ENCODE measurements at places on chromosomes 7 and 10. TPM values are rescaled to one million over a fixed set of nuclear protein-coding genes. Genes with fewer than 3 reads are reported as not detected.
A peak's percentile ranks its signal among the peaks of the same experiment; 100 is the strongest.

- DNase-seq: peak; percentile 73
Observed at GRCh38 chr10:22849077-22849805, 78.6 kb upstream of the ARMC3 start.

- peak; percentile 29 for DNase-seq
Observed at GRCh38 chr10:97640868-97641811, 669 bp downstream of the PI4K2A start.

- DNase-seq: no peak
Observed at GRCh38 chr7:105307163-105307672, 81.5 kb downstream of the SRPK2 start.

DNA sequence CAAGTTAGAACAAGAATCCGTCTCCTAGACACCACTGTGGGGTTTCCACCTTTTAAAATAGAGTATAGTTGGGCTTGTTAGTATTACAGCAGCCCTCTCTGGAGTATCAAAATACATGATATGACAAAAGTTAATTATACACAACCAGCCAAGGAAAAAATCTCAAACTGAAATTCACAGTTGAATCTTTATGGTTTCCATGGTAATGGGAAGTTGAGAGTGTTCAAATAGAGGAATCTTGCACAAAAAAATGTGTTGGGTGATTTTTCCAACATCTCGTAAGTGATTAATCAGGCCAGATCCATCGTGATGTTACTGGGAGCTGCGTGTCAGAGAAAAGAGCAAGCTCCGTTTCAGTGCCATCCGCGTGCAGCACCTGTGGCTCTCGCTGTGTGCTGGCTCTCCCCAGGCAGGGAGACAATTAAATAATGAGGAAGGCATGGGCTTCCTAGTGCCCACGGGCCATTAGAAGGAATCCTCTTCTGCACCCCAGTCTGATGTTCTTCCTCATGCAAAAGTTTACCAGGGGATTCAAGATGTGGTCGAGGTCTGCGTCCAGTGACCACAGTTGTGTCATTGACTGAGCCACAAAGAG lies 41.1 kb upstream of the ADARB2 start:
- DNase-seq: no peak

DNA sequence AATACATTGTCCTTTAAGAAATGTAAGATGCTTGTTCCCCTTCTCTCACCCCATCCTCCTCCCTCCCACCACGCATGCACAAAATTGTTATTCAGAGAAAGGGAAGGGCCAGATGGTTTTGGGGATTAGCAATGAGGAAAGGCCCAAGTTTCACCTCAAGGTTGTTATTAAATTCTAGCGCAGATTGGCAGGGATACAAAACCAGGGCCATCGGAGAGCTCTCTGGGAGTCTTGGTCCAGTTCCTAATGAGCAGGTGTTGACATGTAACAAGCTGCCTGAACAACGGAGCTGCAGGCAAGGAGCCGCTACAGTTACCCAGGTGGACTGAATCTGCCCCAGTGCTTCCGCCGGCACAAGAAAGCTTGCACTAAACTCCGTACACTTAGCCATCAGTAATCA lies 9.7 kb upstream of the ANK3 start:
- no peak for DNase-seq

TAS2R4 gene
- total RNA-seq: 1.1 TPM

GRCh38 chr10:83701799-83702198 lies 437.5 kb upstream of the GHITM start:
- DNase-seq: no peak

- DNase-seq: no peak
Observed at GRCh38 chr10:65396997-65397396, 1528.8 kb upstream of the LRRTM3 start.

DNA sequence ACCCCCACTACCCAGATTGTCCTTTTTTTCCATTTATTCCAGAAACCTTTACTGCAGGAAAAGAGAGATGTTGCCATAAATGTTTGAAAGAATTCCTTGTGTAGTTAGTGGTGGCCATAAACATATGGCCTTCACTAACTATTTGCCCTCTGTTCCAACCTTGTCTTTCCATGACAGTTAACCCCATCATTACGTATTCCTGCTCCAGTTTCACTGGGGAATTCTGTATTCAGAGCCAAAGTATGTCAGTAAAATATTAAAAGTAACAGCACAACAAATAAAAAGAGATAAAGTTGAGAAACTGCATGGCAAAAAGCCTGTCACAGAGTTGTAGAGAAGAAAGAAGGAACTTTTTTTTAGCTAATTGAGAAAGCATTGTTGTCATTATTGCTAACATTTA lies 261.3 kb downstream of the BICC1 start:
- no peak for DNase-seq

UBE2H gene
- total RNA-seq: 121 TPM

GPR37 gene
- 2.0 TPM for total RNA-seq

DNA sequence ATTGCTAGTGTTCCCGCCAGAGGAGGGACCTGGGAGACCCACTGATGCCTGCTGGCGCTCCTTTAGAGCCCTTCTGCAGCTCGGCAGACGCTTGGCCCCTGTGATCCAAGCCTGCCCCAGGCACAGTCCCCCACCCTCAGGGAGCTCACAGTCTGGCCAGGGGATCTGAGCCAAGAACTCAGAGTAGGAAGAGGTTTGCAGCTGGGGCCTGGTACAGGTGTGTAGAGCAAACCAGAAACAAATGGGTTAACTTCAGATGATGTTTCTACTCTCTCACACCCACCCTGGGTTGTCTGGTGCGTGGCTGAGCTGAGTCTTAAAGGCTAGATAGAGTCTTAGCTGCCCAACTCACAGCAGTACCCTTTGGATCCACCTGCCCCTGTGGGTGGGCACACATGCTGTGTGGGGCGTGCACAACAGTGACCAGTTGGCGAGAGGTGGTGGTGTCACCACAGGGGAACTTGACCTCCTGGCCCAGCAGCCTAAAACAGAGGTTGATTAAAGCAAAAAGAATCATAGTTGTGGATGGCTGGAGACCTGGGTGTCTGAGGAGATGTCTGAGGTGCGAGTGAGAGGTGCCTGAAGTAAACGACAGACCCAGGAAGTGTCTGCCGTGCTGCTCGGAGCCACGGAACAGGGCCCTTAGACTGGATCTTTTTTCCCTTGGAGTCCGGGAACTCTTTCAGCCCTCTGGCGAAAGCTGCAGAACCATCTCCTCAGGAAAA lies 31.2 kb upstream of the SRGN start:
- DNase-seq: no peak

FAM241B gene
- total RNA-seq: 9.6 TPM

DNA sequence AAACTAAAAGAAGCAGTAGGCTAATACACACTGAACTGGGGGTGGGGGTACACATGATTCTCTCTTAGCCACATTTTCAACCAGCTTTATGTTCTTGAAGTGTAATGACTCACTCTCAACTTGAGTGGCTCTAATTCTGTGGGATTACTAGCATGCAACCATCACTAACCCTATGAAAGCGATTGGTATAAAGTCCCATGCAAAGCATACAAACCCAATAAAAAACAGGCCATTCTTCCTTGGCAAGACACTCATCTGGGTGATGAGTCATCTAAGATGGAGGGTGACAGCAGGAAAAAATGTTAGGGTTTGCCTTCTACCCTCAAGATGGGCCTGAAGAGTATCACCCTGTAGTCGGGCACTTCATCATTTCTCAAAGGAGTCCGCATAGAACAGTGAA lies 14.9 kb upstream of the PON3 start:
- DNase-seq: no peak

GRCh38 chr7:2911466-2911865 lies 67.4 kb upstream of the GNA12 start:
- DNase-seq: peak; percentile 39

DNA sequence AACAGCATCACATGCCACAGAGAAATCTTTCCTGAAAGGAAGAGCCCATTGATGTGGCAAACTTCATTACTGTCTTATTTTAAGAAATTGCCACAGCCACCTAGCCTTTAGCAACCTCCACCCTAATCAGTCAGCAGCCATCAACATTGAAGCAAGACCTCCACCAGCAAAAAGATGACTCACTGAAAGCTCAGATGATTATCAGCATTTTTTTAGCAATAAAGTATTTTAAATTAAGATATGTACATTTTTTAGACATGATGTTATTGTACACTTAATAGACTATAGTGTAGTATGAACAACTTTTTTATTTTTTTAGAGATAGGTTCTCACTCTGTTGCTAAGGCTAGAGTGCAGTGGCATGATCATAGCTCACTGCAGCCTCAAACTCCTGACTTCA lies 14.8 kb downstream of the STEAP1B start:
- DNase-seq: no peak

GRCh38 chr10:117804470-117805011 lies 242.2 kb downstream of the RAB11FIP2 start:
- DNase-seq: no peak

DNA sequence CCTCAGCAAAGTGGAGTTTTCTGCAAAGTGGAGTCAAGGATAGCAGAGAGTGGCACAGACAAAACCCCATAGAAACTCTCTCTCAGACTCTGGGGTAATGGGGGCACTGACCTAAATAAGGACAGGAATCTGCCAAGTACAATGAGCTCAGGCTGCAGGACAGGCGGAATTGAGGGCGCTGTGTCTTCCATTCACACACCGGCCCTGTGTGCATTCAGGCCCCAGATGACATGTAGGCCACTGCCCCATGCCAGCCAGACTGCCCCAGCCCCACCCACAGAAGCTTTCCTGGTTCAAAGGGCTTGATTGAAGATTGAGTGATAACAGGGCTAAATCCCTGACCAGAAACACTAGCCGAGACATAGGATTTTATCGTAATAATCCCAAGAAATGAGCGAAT lies 52.7 kb downstream of the EEPD1 start:
- DNase-seq: no peak

- no peak for DNase-seq
Observed at GRCh38 chr7:142583446-142583845, 165.8 kb upstream of the PRSS1 start.

GRCh38 chr7:136640977-136641376 lies 227.5 kb upstream of the CHRM2 start:
- no peak for DNase-seq

SPDYE17 gene
- not detected for total RNA-seq

GRCh38 chr10:88989824-88990383 lies 694 bp upstream of the FAS start:
- peak; percentile 90 for DNase-seq

ENO4 gene
- 1.0 TPM for total RNA-seq

- DNase-seq: no peak
Observed at GRCh38 chr7:157472311-157473050, 135.7 kb downstream of the DNAJB6 start.

DNA sequence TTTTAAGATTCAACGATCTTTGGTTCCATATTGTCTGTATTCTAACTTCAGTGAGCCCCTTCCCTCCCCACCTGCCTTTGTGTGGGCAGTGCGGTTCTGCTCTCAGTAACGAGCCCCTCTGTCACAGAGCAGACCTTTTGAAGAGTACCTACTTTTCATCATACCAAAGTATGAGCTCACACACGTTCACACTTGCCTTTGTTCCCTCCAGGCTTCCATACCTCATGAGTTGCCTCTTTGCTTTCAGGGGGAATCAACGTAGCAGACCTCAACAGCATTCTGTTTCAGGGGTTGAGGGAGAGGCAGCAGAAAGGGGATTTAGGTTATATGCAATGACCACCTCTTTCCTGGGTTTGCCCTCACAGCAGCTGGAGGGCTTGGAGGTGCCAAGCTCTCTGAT lies 211.4 kb upstream of the MDFIC start:
- DNase-seq: no peak

DNA sequence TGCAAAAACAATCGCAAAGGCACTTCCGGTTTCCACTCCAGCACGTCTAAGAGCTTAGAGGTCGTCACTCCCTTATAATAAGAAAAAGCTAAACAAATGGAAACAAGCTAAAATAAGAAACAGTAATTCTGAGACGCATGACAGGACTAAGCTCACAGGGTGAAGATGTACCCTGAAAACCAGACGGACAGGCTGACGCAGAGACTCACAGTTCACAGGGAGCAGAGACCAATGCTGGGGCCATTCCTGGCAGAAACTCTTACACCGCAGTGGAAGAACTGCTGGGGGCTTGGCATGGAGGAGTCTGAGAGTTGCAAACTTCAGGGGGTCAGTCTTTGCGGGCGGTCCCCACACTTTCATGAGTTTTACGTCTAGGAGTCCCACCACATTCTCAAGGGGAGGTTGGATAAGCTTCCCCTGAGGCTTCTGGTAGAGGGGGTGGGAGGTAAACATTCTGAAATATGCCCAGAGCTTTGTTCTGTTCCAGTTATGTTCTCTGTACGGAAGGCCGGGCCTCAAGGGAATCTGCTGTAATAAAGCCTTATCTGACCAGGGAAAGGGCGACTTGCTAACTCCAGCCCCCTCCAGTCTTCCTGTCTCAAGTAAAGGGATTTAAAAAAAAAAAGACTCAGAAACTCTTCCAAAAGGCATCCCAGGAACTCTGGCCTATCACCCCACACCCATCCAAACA lies 47.8 kb downstream of the BRI3 start:
- no peak for DNase-seq

PLAC9 gene
- total RNA-seq: 35.0 TPM

GJD4 gene
- not detected for total RNA-seq

CDHR1 gene
- 0.38 TPM for total RNA-seq

DNA sequence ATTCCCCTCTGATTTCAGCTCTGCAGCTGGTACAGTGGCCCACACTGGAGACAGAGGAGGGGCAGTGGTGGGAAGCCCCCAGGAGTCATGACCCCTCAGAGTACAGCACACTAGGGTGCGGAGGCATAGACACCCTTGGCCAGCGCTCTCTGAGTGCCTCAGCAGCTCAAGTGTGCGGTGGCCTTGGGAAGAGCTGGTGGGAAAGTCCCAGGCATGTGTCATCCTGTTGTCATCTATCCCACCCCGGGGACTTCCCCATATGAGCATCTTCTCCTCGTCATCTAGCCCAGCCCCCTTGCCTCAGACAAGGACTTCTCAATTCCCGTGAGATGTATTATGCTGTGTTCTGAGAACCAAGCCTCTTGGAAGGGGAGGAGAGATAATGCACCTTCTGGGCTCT lies 15.6 kb upstream of the PPIF start:
- DNase-seq: peak; percentile 78

OGDHL gene
- 0.39 TPM for total RNA-seq

DNA sequence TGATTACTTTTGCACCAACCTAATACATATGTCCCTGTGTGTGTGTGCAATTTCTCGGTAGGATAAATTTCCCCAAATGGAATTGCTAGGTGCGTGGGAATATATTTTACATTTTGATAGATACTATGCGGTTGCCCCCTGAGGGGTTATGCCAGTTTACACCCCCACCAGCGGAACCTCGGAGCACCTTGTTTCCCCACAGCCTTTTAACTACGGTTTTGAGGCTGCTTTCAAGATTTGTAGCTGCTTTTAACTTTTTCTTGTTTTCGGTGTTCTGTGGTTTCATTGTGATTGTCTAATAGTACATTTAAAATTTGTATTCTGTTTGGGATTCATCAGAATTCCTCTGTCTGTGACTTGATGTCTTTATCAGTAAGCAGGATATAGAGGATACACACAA lies 22.0 kb downstream of the PROSER2 start:
- no peak for DNase-seq

PPP1R17 gene
- total RNA-seq: not detected

HEPACAM2 gene
- total RNA-seq: not detected

GRCh38 chr7:815284-816216 lies 16.7 kb upstream of the SUN1 start:
- DNase-seq: peak; percentile 61

TDRD1 gene
- total RNA-seq: 0.29 TPM

AS3MT gene
- 1.5 TPM for total RNA-seq
